ENCODE measurements at places on chromosomes 1 and 21.

GRCh38 chr1:156119503-156120209 is 5.1 kb downstream of the LMNA start:
- no peak for DNase-seq

DNA sequence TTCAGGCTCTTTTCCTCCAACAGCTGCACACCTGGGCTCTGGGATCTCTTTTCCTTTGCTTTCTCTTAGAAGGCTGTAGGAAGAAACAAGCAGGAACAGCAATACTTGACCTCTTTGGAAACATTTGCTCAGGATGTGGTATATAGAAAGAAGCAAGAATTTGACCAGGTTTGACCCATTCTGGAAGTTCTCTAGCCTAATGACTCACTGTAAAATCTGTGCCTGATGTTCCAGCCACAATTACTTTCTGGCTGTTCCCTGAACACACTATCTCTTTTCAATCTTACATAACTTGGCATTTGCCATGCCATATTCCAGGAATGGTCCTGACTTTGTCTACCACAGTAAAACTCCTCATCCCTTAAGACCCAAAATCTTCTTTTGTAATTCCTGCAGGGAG is 419.9 kb upstream of the DAB1 start:
- DNase-seq: no peak

- no peak for DNase-seq
Observed at GRCh38 chr1:186511761-186512637, 51.1 kb upstream of the PDC start.

GRCh38 chr21:41817228-41817627 is 50.4 kb upstream of the RIPK4 start:
- no peak for DNase-seq

DNA sequence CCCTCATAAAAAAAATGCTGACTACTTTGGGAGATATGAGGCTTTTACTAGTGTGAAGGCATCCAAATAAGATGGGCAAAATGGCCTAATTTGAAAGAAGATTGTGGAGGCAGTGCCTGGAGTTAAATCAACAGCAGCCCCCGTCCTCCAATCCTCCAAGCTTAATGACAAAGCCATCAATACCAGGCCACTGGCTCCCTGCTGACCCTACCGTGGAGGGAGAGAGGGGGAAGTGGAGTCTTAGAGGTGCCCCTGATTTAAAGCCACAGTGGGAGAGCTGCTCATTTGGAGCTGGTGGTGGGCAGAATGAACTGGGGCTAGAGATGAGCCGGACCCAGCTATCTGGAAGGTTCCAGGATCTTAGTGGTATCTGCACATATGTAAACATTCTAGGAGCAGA is 24.3 kb upstream of the KNCN start:
- DNase-seq: no peak

Data from omental fat pad (tissue), 4 donors.